NCI-H526 treated with DMSO at 0.1 percent for 48 hours (cell line): ENCODE measurements at places on chromosomes 13 and 19.

- DNase-seq = no peak
Observed at GRCh38 chr19:19542507-19542906, 4.4 kb downstream of the CILP2 start.

DNA sequence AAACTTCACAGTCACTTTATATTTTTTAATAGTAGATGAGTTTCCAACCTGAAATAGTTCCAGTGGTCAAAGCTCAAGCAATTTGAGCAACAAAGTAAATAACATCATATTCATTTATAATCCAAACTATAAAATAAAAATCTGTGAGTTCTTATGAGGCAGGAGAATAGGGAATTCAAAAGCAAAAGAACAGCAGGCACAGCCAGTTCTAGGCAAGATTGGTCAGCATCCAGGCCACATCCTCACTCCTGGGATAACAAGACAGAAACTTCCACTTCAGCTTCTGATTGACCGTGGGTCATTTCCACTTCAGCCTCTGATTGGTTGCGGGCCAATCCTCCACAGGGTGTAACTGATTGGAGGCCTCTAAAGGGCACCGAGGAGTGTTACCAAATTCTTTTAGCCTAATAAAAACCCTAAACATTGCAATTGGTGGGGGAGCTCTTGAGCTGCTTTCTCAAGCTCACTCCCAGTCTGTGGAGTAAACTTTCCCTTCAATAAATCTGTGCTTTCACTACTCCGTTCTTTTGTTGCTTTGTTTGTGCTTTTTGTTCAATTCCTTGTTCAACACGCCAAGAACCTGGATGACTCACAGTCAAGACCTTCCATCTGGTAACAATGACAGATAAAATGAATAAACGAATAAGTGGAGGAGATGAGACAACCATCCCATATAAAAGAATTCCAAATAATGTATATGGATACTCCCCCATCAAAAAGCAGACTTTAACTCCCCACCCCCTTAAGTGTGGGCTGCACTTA is 42.6 kb upstream of the AMER2 start:
- no peak for DNase-seq

DNA sequence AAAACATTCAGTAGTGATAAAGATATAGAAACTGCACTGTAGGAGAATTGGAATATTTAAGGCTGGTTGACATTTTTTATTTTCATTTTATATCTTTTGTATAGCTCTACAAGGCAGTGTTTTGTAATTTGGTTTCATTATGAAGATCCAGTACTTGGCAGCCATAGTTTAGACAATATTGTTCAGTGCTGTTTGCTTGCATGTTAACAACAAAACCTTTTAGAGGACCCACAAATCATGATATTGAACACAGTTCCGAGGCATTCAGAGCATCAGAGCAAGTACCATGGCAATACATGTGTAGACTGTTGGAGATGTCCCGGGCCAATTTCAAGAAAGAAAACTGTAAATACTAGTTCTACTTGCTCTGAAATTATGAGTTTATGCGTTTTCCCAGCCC is 25.6 kb upstream of the GARRE1 start:
- DNase-seq = no peak

- DNase-seq = no peak
Observed at GRCh38 chr19:12834976-12835757, 788 bp upstream of the RTBDN start.

GRCh38 chr13:112466132-112467058 is 90.2 kb downstream of the SPACA7 start:
- no peak for DNase-seq

DNA sequence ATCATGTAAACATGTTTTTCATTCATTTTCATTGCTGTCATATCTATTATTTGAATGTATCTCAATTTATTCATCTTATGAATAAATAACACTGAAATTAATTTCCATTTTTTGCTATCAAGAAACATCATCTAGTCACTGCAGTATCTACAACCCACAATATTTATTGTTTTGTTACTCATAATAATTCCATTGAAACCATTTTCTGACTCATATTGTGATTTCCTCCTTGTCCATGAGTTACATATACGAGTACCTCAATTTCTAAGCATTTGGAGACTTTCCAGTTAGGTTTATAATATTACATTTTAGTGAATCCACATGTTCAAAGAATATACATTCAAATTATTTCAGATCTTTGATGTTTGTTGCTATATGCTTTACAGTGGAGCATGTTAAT is 1524.0 kb downstream of the SLITRK1 start:
- DNase-seq = no peak

GRCh38 chr13:114063545-114064449 is 68.6 kb downstream of the RASA3 start:
- DNase-seq = no peak
